Fibroblast of lung (primary cell): ENCODE measurements at places on chromosomes 5 and 9. TPM values are rescaled to one million over a fixed set of nuclear protein-coding genes. Genes with fewer than 3 reads are reported as not detected.
A peak's percentile ranks its signal among the peaks of the same experiment; 100 is the strongest.

DNA sequence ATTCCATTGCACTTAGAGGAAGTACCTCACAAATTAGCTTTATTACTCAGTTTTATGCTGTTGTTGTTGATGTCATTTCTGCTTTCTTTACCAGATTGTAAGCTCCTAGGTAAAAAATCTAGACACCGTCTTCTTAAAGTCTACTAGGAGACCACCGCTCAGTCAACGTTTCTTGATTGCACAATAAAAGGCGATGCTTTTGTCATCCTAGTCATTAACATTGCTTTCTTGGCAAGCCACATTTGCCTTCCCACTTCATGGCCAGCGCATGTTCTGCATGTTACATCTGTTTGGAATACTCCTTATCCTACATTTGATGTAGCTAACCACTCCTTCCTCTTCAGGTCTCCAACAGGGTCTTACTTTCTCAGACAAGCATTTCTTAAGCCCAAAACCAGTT is 464.0 kb upstream of the TUSC1 start:
- DNase-seq, result no peak

GRCh38 chr5:134550271-134551214 is 25.1 kb downstream of the JADE2 start:
- DNase-seq, result no peak

- DNase-seq, result no peak
These were observed 32.1 kb downstream of the USP20 start for GRCh38 chr9:129867136-129868022.

DNA sequence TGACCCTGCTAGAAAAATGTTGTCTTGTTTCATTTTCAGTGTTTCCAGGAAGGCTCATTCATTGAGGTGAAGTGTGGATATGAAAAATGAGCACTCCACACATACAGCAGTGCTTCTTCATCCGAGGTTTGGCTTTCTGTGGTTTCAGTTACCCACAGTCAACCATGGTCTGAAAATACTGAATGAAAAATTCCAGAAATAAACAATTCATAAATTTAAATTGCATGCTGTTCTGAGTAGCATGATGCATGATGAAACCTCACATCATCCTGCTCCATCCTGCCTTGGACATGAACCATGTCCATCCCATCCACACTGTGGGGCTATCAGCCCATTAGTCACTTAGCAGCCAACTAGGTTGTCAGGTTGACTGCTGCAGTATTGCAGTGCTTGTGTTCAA is 10.4 kb upstream of the SLC45A2 start:
- peak; percentile 60 for DNase-seq

- peak; percentile 44 for DNase-seq
These were observed 739 bp downstream of the C9orf72 start for GRCh38 chr9:27572566-27572917.

The GMCL2 gene
- total RNA-seq, result under 0.01 TPM in 2 replicates

The MARCOL gene
- not detected in 2 replicates for total RNA-seq

The SPAG8 gene
- 1.0 and 1.3 TPM in 2 replicates for total RNA-seq

The GGTA1 gene
- total RNA-seq, result under 0.01 TPM in 1 of 2 replicates, not detected in the other

The HBEGF gene
- total RNA-seq, result 1.8 TPM in 2 replicates

The FOXD4L5 gene
- total RNA-seq, result under 0.01 TPM in 2 replicates

The GRHPR gene
- 107 and 108 TPM in 2 replicates for total RNA-seq
